ENCODE measurements at places on chromosomes 1 and 21. TPM values are rescaled to one million over a fixed set of nuclear protein-coding genes. Genes with fewer than 3 reads are reported as not detected.

The TSPAN2 gene
- 4.3 TPM for total RNA-seq

DNA sequence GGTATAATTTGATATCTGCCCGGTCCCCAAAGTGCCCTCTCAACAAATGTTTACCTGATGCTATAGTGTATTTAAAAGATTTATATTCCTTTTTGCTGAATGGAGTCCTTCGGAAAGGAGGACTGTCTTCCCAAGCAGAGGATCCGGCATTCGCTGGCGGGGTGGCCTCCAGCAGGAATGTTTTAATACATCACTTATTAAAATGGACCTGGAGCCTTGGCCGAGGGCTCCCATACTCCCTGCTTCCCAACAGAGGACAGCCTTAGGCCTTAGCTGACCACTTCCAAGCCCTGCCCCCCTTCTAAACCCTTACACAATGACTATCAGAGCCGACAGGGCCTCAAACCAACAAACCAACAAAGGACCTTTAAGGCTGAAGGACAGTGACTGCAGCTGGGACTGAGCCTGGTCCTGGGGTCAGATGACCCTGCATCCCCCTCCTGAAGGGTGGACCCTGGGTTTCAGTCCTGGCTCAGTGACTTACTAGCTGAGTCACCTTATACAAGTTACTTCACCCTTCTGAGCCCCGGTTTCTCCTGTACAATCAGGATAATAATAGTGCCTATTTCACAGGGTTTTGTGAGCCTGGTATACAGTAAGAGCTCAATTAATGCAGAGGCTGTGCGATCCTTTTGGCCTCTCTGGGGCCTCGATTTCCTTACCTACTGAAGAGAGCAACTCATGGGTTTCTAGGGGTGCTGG lies 5.6 kb downstream of the CAMK2N1 start:
- no peak for DNase-seq

DNA sequence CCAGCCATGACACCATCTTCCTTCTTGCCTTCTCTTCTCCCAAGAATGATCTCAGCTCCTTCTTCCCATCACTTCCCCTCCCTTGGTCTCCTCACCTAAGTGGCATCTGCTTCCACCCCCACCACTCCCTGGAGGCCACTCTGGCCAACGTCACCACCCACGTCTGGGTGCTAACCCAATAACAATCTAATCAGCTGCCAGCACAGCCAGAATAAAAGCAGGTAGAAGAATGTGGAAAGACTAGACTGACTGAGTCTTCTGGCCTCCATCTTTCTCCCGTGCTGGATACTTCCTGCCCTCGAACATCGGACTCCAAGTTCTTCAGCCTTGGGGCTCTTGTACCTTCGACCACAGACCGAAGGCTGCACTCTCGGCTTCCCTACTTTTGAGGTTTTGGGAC lies 245.3 kb upstream of the CSF3R start:
- no peak for DNase-seq

- DNase-seq, result no peak
Observed at GRCh38 chr1:162055062-162055461, 14.4 kb upstream of the NOS1AP start.

GRCh38 chr1:187122566-187122965 lies 293.8 kb downstream of the PLA2G4A start:
- DNase-seq, result no peak

DNA sequence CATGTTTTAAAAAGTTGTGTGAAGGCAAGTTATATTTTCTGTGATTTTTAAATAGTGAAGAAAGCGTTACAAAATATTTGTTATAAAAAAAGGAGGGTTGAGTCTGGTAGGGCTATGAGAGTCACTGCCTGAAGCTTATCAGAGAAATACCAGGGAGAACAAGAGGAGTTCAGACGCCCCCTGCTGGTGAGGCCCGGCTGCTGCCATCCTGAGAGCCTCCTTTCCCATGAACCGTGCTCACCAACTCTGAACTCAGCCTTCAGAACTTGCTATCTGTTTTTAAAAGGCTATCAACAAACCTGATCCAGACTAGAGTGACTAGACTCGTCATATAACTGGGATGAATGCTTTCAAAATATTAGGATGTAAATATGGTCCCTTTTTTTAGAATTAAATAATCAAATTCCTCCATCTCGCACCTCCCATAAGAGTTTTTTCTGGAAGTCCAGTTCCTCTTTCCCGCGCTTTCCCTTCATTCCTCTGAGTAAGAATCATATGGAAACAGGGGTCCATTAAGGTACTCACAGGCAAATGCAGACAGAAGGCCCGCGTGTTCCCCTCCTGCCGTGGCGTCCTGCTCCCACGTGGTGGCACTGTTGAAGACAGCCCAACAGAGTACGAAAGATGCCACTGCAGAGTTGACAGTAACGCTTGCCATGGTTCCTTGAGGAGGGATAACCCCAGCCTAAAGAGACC lies 26.2 kb upstream of the SPATA6 start:
- no peak for DNase-seq

- DNase-seq, result no peak
Observed at GRCh38 chr1:59978026-59978425, 51.5 kb upstream of the CYP2J2 start.
